Renal cortex interstitium (tissue), 15 donors: ENCODE measurements at places on chromosomes 16 and 17.

GRCh38 chr17:39461926-39462569 is 762 bp downstream of the CDK12 start:
- peak; percentile 13 for DNase-seq

DNA sequence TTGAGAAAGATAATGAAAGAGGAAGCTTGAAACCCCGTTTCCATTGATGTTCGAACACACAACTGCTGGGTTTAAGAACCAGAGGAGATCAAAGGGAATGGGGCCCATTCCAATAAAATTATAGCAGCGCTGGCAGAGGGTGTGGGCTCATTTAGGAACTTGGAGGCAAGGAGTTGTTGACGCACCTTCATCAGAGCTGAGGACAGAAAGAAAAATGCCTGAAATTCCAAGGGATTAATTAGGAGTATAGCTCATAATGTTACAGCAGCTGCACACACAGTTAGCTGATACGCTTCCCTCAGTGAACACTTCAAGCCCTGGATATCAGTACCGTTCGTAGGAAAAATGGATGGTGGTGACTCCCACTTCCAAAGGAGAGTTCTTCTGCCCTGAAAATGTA is 127.2 kb downstream of the AXIN2 start:
- DNase-seq, result no peak

GRCh38 chr17:64218066-64218465 is 45.0 kb downstream of the TEX2 start:
- DNase-seq, result no peak

DNA sequence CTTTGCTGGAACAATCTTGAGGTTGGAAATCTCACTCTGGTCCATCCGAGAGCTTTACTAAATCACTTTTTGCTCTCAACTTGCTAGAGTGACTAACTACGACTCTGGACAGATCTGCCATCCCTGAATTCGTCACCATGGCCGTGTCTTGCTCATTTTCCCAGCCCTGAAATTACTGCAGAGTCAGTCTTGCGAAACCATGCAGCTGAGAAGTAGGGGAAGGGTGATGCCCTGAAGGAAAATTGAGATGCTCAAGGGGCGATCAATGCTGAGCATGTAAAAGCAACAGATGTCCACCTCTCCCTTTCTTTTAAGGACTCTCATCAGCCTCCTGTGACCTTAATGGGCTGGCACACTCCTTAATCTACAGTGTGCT is 18.8 kb downstream of the PCTP start:
- DNase-seq, result no peak

- DNase-seq, result no peak
Observed at GRCh38 chr16:24966031-24966430, 49.1 kb downstream of the ARHGAP17 start.

DNA sequence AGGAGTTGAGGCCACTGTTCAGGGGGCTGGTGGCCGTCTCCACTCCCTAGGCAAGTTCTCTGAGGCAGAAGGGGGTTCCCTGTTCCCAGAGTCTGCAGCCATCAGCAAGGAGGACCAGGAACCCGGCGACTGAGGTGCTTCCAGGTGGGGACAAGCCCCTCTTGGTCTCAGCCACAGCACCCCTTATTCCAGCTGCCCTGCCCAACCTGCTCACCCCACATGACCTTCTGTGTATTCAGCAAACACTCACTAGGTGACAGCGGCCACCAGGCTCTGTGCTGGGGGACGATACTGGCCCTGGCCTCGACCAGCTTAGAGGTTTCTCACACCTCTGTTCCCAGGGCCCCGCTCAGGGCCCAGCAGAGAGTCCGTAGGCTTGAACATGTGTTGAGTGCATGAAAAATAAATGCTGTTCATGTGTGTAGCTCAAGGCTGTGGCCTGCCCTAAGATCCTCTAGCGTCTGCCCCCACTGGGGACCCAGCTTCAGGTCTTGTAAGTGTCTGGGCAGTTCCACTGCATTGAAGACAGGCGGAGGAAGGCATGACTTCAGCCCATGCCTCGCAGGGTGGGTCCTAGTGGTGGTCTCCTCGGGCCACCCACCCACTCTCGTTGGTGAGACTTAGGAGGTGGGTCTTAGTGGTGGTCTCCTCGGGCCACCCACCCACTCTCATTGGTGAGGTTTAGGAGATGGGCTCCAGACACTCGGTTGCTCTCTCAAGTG is 44.2 kb downstream of the NT5M start:
- no peak for DNase-seq

GRCh38 chr17:60947543-60947942 is 269.9 kb downstream of the BCAS3 start:
- no peak for DNase-seq
